CD4-positive, CD25-positive, alpha-beta regulatory T cell (primary cell): ENCODE measurements at places on chromosomes 6 and 20. TPM values are rescaled to one million over a fixed set of nuclear protein-coding genes. Genes with fewer than 3 reads are reported as not detected.

- no peaks in the 10 kb centered on the region for H3K27me3 ChIP-seq
- H3K4me3 ChIP-seq = peak within 1 kb of the TSS; percentile 99
- peak; percentile 96 for DNase-seq
- H3K36me3 ChIP-seq = peaks cover 16% of the 10 kb centered on the region
Measured at GRCh38 chr6:87589693-87590416, at the start of the genes ORC3 and RARS2. Gene ORC3 (plus strand): TSS chr6:87590135. CDS start chr6:87590169, 34 bp downstream. Gene RARS2 (minus strand): TSS chr6:87589987. CDS start chr6:87589957, 30 bp downstream.

Gene HTR1E
- not detected for total RNA-seq

Gene HSPA1L
- total RNA-seq = 5.5 TPM

- DNase-seq = no peak
- no peak overlapping the region for H3K27ac ChIP-seq
- no peak overlapping the region for H3K4me3 ChIP-seq
- H3K36me3 ChIP-seq = no peaks in the 10 kb centered on the region
- H3K27me3 ChIP-seq = peaks cover 10% of the 10 kb centered on the region
Measured at GRCh38 chr6:166862978-166863530, 93.3 kb downstream of the RNASET2 start.

DNA sequence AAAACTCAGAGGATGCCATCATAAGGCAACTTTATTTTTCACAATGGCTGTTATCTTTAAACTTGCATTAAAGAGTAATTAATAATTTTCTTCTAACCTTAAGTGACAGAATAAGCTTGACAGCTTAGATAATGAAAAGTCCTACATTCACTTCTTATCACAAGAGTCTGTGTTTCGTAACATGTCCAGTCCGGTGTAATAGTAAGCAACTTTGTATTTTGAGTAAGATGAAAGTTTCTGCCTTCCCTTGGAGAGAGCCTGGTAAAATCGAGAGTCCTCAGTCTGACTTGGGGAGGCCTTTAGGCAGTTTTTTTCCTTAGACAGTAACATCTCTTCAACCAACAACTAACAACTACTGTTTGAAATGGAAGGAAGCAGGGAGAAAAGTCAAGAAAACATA is 195.6 kb downstream of the GRM1 start:
- DNase-seq = no peak
- H3K4me3 ChIP-seq = no peak overlapping the region
- no peaks in the 10 kb centered on the region for H3K36me3 ChIP-seq
- no peaks in the 10 kb centered on the region for H3K27me3 ChIP-seq
- H3K4me1 ChIP-seq = no peaks in the 10 kb centered on the region
- H3K27ac ChIP-seq = no peak overlapping the region

DNA sequence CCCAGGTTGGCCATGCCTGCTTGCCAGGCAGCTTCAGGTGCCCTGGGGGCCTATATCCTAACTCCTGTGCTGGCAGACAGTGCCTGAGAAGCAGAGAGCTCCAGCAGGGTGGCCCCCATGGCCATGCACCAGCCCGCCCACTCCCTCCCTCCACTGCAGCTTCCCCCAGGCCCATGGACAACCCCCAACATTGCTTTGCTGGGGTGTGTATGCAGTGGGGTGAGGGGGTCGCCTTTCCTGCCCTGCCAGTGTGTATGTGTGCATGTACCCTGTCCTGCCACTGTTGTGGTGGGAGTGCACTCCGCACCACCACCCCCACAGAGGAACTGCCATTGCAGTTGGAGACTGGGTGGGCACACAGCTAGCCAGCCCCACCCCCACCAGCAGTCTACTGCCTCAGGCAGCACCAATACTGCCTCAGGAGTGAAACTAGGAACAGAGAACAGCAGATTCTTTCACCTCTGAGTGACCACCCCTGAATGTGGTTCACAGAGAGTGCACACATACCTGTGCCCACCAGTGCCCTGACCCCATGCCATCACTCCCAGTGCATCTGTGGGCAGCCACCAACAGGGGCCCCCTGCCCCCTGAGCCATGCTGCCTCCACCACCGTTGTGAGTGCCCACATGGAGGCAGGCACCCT is 151.1 kb downstream of the LRRC1 start:
- H3K27ac ChIP-seq = no peak overlapping the region
- H3K27me3 ChIP-seq = peaks cover 2% of the 10 kb centered on the region
- H3K36me3 ChIP-seq = no peaks in the 10 kb centered on the region

DNA sequence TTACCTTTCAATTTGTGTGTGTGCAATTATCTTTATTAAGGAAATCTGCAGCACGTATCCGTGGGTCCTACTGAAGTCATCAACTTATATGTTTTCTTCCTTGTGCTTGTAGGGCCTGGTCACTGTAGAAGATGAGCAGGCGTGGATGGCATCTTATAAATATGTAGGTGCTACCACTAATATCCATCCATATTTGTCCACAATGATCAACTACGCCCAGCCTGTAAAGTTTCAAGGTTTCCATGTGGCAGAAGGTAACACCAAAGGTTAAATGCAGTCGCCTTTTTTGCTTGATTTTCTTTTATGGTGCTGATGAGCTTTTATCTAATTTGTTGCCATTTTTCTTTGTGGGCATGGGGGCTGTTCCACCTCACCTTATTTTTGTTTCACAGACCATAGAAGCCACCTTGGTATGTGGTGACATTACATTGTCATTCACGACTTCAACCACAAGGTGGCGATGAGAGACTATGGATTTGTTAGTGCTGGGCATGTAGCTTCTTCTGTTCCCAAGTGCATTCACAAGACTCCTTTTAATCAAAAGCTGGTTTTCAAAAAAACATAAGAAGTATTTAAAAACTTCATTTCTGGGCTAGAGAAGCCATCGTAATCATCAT is 106.5 kb upstream of the LAMP5 start:
- no peaks in the 10 kb centered on the region for H3K4me1 ChIP-seq
- no peak overlapping the region for H3K4me3 ChIP-seq
- DNase-seq = peak; percentile 15

GRCh38 chr6:104537872-104538271 is 321.8 kb downstream of the HACE1 start:
- no peaks in the 10 kb centered on the region for H3K4me1 ChIP-seq
- H3K4me3 ChIP-seq = no peak overlapping the region
- H3K27me3 ChIP-seq = no peaks in the 10 kb centered on the region
- no peaks in the 10 kb centered on the region for H3K36me3 ChIP-seq
- no peak for DNase-seq
- no peak overlapping the region for H3K27ac ChIP-seq

Gene PSORS1C2
- total RNA-seq = not detected

Gene AGER
- total RNA-seq = 27.8 TPM

Gene BPIFB1
- total RNA-seq = not detected

DNA sequence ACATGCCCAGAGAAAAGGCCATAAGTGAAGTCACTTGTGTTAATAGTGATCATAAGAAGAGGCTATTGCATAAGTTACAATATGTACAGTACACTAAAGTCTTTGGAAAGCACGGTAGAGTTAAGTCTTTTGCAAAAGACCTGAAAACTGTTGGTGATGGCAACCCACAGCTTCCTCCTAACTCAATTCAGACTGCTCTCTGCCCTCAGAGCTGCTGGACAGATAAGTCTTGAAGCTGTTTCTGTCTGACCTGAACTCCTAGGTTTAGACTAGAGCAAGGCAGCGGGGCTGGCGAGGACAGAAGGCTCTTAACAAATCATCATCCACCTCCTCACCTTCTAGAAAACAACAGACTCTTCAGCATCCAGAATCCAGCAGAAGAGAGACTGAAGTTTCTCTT is 125.4 kb downstream of the CD24 start:
- H3K27me3 ChIP-seq = peaks cover 4% of the 10 kb centered on the region
- H3K4me3 ChIP-seq = no peak overlapping the region
- no peak overlapping the region for H3K27ac ChIP-seq
- no peak for DNase-seq

DNA sequence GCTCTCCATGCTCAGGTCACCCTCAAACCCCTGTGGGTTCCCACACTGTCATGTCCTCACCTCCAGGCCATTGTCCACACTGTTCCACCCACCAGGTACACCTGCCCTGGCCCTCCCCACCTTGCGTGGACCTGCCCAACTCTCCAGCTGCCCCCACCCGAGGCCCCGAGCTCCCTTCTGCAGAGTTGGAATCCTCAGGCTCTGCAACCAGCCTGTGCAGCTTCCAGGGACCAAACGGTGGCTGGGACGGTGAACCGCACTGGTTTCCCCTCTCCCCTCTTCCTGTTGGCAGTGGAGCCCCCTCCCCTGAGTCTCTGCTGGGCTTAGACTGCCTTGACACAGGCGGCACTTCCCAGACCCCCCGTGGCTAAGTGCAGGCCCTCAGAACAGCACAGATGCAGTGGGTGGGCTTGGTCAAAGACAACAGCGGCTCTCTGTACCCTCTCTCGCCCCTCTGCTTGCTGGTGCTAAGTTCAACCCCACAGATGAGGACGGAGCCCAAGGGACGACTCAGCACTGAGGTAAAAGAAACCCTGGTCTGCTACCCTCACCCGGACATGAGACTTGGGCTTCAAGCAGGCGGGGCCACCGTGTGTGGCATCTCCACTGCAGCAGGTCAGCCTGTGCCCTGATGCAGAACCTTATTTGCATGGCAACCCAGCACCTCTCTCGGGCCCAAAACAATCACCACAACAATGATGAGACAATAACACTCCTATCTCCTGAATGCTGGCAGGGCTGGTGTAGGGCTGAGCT is 11.0 kb downstream of the ZBP1 start:
- H3K27ac ChIP-seq = no peak overlapping the region
- H3K4me3 ChIP-seq = no peak overlapping the region
- H3K27me3 ChIP-seq = no peaks in the 10 kb centered on the region
- no peaks in the 10 kb centered on the region for H3K4me1 ChIP-seq
- H3K36me3 ChIP-seq = peaks cover 76% of the 10 kb centered on the region

DNA sequence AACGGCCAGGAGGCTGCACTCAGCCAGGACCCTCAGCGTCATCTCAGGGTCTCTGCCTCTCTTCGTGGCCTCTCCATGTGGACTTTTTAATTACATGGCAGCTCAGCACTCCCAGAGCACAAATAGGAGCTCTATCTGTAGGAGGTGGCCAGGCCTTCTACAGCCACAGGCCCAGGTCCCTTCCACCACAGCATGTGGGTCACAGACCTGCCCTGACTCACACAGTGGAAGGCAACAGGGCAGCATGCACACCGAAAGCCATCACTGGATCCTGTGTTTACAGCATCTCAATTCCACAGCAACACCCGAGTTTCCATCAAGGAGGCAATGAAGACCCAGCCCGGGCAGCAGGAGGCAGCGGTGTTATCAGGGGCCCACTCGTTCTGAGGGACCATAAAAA is 65.8 kb upstream of the CD93 start:
- no peaks in the 10 kb centered on the region for H3K4me1 ChIP-seq
- H3K27ac ChIP-seq = no peak overlapping the region
- DNase-seq = no peak
- H3K27me3 ChIP-seq = no peaks in the 10 kb centered on the region
- no peak overlapping the region for H3K4me3 ChIP-seq
